ENCODE measurements at places on chromosomes 2 and 18. TPM values are rescaled to one million over a fixed set of nuclear protein-coding genes. Genes with fewer than 3 reads are reported as not detected.

SULT6B1 gene
- total RNA-seq, result not detected

SMAD7 gene
- 23.3 TPM for total RNA-seq

ZSWIM2 gene
- total RNA-seq, result not detected

HAAO gene
- total RNA-seq, result not detected

GKN1 gene
- not detected for total RNA-seq

POTEE gene
- 0.06 TPM for total RNA-seq

BMP10 gene
- not detected for total RNA-seq

SP100 gene
- 28.6 TPM for total RNA-seq

SAG gene
- not detected for total RNA-seq

CKAP2L gene
- total RNA-seq, result 16.2 TPM

IL1F10 gene
- total RNA-seq, result not detected

CTIF gene
- 15.7 TPM for total RNA-seq

POTEC gene
- not detected for total RNA-seq

NEB gene
- total RNA-seq, result 0.21 TPM

LBX2 gene
- 3.7 TPM for total RNA-seq

SERPINB3 gene
- 0.10 TPM for total RNA-seq

SERPINB12 gene
- total RNA-seq, result not detected

UGT1A5 gene
- total RNA-seq, result not detected

GRB14 gene
- 6.2 TPM for total RNA-seq

C1QL2 gene
- total RNA-seq, result 0.29 TPM

AUP1 gene
- total RNA-seq, result 234 TPM

TNFRSF11A gene
- 11.8 TPM for total RNA-seq

HOXD9 gene
- 1.4 TPM for total RNA-seq

CD226 gene
- total RNA-seq, result 0.08 TPM

CDK5R2 gene
- total RNA-seq, result 5.3 TPM

VIL1 gene
- 0.24 TPM for total RNA-seq

EN1 gene
- 0.87 TPM for total RNA-seq

RAB17 gene
- total RNA-seq, result 0.36 TPM

ATP6V1C2 gene
- 0.28 TPM for total RNA-seq

VSNL1 gene
- not detected for total RNA-seq

NRP2 gene
- 91.7 TPM for total RNA-seq

RAB6C gene
- total RNA-seq, result not detected

SERPINB7 gene
- 2.0 TPM for total RNA-seq

RHBDD1 gene
- total RNA-seq, result 8.1 TPM

SPC25 gene
- total RNA-seq, result 18.7 TPM

SH3YL1 gene
- total RNA-seq, result 10.7 TPM

SERPINB11 gene
- total RNA-seq, result 0.17 TPM

AQP12A gene
- not detected for total RNA-seq

Measured in A549 treated with GW870086 at 1 μM for 4 hours (cell line).